ENCODE measurements at places on chromosomes 1 and 21. TPM values are rescaled to one million over a fixed set of nuclear protein-coding genes. Genes with fewer than 3 reads are reported as not detected.
A peak's percentile ranks its signal among the peaks of the same experiment; 100 is the strongest.

- DNase-seq = no peak
These were observed 95.3 kb downstream of the ABCA4 start for GRCh38 chr1:94025383-94026340.

DNA sequence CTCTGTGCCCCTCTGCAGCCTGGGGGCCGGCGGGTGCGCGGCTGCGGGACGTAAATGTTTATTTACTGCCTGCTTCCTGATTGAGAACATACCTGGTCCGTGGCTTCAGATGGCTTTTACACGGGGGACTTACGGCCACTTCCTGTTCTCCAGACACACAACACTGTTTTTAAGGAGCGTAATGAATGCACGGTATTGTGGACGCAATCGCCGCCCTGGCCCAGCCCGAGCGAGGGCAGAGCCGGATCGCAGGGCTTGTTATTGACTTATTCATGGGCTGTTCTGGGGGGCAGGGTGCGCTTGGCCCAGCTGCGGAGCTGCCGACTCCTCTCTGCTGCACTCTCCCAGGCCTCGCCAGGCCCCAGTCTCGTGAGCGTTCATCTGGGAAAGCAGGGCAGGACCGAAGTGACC lies 52.8 kb upstream of the ACTRT2 start:
- no peak for DNase-seq

DNA sequence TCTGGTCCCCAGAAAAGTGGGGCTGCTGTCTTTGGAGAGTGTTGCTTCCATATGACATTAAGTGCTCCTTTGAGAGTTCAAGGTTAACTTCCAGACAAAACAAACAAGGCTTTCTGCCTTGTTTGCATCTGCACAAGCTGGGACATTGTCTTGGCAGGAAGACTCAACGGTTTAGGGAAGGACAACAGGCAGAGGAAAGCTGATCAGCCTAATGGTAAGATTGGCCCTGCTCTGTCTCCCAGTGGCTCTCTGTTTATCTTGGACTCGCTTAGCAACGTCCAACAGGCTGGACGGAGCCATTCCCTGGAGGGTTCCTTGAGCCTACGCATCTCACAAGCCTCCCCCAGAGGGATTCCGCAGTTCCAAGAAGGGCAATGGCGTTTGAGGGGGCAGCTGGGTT lies 62.2 kb upstream of the SLC44A3 start:
- DNase-seq = no peak

DNA sequence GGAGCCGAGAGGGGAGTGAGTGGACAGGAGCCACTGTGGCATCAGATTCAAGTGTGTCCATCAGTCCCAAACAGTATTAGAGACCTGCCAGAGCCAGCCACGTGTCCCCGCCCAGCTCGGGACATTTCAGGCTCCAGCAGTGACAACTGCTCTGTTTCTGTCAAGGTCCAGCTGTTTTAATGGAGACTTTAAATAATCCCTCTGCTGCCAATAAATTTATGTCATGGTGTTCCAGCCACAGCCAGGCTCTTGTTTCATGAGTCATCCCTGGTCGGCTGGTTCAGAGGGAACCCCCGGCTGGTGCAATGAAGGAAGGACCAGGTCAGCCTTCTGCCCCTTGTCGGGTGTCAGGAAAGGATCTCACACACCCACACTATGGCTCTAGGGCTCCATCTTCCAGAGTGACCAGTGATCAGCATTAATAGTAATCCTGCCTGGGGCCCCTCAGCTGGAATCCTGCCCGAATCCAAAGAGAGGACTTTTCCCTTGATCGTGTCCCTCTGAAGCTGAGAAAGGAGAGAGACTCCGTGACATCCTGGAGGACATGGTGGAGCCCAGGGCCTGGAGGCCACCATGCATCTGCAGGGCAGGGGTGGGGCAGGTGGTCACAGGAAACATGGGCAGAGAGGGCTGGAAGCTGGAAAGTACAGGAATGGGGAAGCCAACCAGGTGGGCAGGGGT lies 197.3 kb downstream of the MATN1 start:
- peak; percentile 74 for DNase-seq

- DNase-seq = no peak
These were observed 29.5 kb downstream of the CD247 start for GRCh38 chr1:167488786-167489185.

GRCh38 chr1:162954824-162955223 lies 93.8 kb upstream of the CCDC190 start:
- DNase-seq = no peak

DNA sequence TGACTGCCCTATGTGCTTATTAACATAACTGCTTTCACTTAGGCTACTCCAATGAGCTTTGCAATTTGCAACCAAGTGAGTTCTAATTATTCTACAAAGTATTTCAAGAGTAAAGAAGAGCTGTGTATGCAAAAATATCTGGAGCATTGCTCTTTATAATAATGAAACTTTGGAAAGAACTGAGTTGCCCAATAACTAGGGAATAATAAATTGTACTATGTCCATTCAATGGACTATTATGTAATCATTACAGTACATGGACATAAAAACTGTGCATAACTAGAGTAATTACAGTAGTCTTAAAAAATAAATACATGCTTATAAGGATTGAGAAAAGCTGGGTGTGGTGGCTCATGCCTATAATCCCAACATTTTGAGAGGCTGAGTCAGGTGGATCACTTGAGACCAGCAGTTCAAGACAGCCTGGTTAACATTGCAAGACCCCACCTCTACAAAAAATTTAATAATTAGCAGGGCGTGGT lies 70.3 kb upstream of the JAK1 start:
- DNase-seq = no peak

The CORT gene
- 2.1 TPM for polyA plus RNA-seq

The FNBP1L gene
- polyA plus RNA-seq = 122 TPM

The IL19 gene
- polyA plus RNA-seq = 0.68 TPM

The REN gene
- polyA plus RNA-seq = 71.1 TPM

The IGSF3 gene
- 27.4 TPM for polyA plus RNA-seq

The RNU1-1 gene
- polyA plus RNA-seq = not detected
